ENCODE measurements at places on chromosomes 13 and 19. TPM values are rescaled to one million over a fixed set of nuclear protein-coding genes. Genes with fewer than 3 reads are reported as not detected.

GRCh38 chr19:18468517-18468916 lies 30.6 kb upstream of the ISYNA1 start:
- H3K4me3 ChIP-seq, result no peak overlapping the region
- peaks cover 12% of the 10 kb centered on the region for H3K36me3 ChIP-seq
- H3K4me1 ChIP-seq, result peaks cover 20% of the 10 kb centered on the region
- peak overlapping the region; percentile 58 for H3K27ac ChIP-seq
- DNase-seq, result no peak

- H3K27ac ChIP-seq, result no peak overlapping the region
- no peaks in the 10 kb centered on the region for H3K4me1 ChIP-seq
- no peaks in the 10 kb centered on the region for H3K36me3 ChIP-seq
- no peak overlapping the region for H3K4me3 ChIP-seq
- no peak for DNase-seq
- peaks cover 2% of the 10 kb centered on the region for H3K27me3 ChIP-seq
These were observed 168.9 kb downstream of the PTPRS start for GRCh38 chr19:5171711-5172110.

DNA sequence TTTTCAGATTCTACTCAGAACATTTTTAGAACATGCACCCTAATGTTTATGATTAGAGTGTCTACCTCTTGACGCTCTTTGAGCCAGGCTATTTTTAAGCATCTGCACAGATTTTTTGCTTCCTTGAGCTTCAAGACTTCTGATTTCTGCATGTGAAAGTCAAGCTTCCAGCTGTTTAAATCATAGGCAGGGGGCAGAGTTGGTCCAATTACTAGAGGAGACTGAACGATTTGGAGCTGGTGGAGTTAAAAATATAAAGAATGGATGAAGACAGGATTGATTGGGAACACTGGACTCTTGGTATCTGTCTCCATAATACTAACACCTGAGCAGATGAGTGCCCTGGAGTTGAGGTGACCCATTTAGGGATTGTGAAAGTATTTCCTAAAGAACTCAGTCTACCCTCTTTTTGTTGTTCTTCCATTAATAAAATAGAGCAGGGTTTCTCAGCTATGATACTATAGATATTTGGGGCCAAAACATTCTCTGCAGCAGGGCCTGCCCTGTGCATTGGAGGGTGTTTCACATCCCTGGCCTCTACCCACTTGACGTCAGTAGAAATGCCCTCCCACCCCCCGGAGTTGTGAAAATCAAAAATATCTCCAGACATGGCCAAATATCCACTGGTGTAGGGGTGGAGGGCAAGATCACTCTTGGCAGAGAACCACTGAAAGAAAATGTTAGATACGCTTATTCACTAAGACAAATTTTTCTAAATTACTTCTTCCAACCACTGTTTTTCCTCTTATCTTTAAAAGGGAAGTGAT lies 160.1 kb downstream of the COG6 start:
- no peak overlapping the region for H3K4me3 ChIP-seq
- H3K27me3 ChIP-seq, result no peaks in the 10 kb centered on the region
- no peaks in the 10 kb centered on the region for H3K36me3 ChIP-seq
- H3K27ac ChIP-seq, result no peak overlapping the region
- no peaks in the 10 kb centered on the region for H3K4me1 ChIP-seq

DNA sequence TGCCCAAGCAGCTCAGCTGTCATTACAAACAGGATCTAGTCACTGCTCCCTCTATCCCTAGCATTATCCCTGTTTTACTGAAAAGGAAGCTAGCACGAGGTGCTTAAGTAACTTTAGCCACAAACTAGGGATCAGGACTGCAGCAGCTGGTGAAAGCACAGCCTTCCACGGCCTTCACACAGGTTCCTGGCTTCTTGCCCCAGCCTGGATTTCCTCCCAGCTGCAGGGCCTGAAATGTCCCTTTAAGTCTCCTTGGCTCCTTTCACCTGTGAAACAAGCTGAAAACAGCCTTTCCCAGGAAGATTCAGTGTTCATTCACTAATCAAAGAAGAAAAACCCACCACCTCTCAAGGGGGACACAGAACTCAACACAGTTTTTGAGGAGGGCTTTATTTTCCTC lies 754.5 kb downstream of the DIAPH3 start:
- peaks cover 4% of the 10 kb centered on the region for H3K36me3 ChIP-seq
- no peak overlapping the region for H3K27ac ChIP-seq
- H3K4me1 ChIP-seq, result peaks cover 3% of the 10 kb centered on the region
- H3K4me3 ChIP-seq, result no peak overlapping the region

FBL gene
- 294 TPM for total RNA-seq
